GM20000 (cell line): ENCODE measurements at places on chromosomes 4 and X.
A peak's percentile ranks its signal among the peaks of the same experiment; 100 is the strongest.

- DNase-seq: peak; percentile 34
Observed at GRCh38 chr4:57037982-57038604, 59.4 kb downstream of the POLR2B start.

DNA sequence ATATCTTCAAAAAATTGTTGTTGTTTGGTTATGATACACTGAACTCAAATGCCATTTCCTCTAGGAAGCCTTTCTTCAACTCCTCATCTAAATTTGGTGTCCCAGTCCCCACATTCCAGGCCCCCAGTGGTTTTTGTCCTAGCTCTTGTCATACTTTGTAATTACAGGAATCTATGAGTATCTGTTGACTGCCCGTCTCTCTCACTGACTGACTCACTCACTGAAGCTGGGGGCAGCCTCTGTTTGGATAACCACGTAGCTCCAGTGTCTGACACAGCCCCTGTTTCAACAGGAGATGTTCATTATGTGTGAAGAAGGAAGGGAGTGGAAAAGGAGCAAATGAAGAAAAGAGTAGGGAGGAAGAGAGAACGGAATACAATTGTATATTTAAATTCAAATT lies 284.1 kb upstream of the TENM3 start:
- no peak for DNase-seq

DNA sequence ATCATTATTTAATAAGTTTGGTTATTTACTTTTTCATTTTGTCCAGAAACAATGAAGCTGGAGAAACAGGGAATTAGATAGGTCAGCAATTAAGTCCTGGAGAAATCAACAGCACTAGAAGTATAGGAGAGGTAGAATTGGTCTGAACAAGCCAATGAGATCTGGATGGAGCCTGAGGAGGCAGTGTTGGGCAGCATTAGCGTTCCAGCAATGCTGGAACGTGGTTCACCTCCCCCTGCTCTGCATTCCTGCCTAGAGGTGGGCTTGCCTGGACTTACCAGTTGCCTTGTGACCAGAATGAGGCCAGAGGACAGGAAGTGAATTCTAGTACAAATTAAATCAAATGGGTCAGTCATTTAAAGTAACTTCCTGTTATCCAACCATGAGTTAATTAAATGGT lies 4.6 kb downstream of the RASSF6 start:
- no peak for DNase-seq

DNA sequence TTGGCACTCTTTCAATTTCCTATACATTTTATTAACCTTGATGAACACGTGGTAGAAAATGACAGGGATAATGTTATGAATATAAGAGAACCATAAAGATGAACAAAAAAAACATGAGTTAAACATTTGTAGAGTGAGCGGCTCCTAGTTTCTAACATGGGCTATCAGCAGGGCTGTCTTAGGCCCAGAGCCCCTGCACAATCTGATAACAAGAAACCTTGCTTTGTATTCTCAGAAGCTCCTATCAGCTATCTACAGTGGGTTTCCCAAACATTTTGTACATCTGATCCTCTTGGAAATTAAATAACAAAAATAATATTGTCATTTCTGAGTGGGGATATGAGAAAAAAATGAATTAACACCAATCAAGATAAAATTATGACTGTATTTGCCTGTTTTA lies 10.6 kb upstream of the RBPJ start:
- DNase-seq: no peak

- DNase-seq: no peak
Observed at GRCh38 chr4:113049421-113050370, at the start of gene ANK2. Gene ANK2, plus strand, starts transcription at chr4:113049653. Its CDS starts 76 bp downstream, at chr4:113049729.

DNA sequence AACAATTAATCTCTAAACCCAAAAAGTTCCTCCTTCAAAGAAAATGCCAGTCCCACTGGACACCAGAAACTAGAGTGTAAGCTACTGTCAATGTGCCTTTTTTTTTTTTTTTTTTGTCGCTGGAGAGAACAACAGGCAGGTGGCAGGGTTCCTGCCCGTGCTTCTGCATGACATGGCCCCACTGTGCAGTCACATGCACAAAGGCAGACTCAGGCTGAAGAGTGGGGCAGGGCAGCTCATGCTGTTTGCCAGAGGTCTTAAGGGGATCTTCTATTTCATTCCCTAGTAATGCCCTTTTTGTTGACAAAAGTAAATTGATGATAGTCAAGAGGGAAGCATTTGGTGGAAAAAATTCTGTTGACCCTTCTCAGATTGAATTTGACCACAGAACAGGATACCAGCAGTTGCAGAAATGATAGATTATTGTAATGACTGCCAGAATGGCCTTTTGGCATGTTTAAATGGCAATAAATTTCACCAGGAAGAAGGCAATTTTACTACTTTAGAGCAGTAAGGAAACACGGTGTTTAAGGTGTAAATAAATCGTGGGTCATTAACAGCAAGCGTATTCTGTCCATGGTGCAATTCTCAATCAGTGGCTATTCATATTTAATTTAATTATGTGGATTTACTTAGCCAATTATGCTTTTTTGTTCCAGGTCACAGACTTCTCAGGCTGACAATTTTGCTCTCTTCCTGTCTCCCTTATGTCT lies 80.9 kb downstream of the NKX6-1 start:
- no peak for DNase-seq

DNA sequence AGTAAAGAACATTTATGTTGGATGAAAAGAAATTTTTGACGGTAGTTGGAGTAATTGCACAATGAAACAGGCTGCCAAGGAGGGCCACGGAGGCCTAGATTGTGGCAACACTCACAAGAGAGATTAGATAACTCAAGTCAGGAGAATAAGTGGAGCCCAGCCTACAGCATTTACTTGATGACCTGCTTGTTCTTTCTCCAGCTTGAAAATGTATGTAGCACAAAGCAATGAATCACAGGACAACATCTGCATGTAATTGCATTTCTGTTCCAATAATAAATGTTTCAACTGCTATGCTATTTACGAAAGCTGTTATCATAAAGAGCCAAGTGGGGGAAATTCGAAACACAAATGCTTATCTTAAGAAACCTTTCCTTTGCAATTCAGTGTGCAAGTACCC lies 221.2 kb upstream of the MID1 start:
- DNase-seq: no peak

GRCh38 chrX:116823677-116824076 lies 360.9 kb upstream of the CT83 start:
- DNase-seq: no peak

DNA sequence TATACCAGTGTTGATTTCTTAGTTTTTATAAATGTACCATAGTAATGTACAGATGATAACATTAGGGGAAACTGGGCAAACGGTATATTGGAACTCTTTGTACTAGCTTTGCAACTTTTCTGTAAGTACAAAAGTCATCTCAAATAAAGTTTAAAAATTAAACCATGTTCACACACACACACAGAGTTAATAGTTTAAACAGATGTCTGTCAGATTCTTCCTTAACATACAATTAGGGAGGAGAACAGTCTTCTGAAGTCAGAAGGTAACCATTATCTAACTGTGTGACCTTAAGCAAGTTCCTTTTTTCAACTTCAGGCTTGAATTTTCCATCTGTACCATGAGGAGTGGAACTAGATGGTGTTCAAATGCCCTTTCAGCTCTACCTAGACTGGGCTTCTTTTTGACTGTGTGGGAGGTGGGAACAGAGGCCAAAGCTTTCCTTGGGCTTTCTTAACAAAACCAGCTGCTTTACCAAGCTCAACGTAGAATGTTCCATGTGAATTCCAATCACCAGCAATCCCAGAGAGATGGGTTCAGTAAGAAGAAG lies 127.8 kb downstream of the NEXMIF start:
- no peak for DNase-seq

DNA sequence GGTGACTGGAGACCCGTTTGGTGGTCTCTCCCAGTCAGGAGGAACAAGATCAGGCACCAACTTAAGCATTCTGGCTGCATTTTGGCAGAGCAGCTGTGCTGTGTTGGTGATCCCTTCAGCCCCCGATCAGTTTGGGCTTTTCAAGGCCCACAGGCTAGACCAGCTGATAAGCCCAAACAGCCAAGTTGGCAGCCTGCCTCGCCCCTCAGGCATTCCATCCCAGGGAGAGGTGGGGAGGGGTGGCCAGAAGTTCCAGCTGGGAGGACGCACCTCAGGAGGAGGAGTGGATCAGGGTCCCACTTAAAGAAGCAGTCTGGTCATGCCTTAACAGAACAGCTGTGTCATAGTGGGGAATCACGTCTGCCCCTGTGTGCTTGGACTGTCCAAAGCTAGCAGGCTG lies 105.8 kb downstream of the CHIC1 start:
- DNase-seq: no peak

GRCh38 chrX:122504026-122504425 lies 680.1 kb upstream of the GRIA3 start:
- DNase-seq: no peak

DNA sequence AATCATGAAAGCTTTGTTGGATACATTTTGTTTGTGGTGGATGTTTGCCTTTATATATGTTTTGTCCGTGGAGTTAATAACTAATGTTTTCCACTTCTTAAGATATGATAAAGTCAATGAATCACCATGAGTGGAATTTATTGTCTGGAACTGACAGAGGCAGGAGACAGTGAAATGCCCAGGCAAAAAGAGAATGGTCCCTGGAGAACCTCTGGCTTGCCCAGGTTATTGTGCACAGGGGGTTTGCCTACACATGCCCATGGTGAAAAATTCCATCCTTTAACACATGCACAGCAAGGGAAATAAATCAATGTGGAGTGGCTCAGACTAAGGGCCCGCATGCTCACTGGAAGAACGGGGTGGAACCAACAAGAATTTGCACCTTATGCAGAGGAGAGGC lies 964.3 kb upstream of the GRIA3 start:
- no peak for DNase-seq
